ENCODE measurements at places on chromosomes 7 and 10.

GRCh38 chr7:36794689-36795088 is 70.4 kb upstream of the AOAH start:
- DNase-seq = no peak

GRCh38 chr7:50273301-50273700 is 31.2 kb upstream of the IKZF1 start:
- no peak for DNase-seq

DNA sequence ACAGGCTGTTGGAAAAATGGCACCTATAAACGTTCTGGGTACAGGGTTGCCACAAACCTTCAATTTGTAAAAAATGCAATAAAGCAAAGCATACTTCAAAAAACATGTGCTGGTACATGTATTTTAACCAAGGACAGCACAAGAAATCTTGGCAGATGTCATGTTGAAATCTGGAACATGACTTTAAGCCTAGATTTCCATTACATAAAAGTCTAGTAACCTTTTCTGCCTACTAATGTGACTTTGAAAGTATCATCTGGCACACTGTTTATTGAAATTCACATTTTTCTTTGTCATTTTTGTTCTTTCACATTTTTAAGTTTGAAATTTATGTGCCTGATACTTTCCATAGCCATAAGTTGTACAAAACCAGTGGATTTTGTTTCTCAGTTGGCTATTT is 296.8 kb downstream of the EXOC4 start:
- DNase-seq = no peak

- DNase-seq = no peak
Observed at GRCh38 chr10:11593612-11594011, 17.8 kb downstream of the USP6NL start.

- no peak for DNase-seq
Observed at GRCh38 chr7:81846398-81846797, 76.6 kb upstream of the HGF start.

- no peak for DNase-seq
Observed at GRCh38 chr7:141511316-141511675, 39.9 kb upstream of the AGK start.
